NCI-H2171 treated with DMSO at 0.1 percent for 48 hours (cell line): ENCODE measurements at places on chromosomes 5 and 9.

DNA sequence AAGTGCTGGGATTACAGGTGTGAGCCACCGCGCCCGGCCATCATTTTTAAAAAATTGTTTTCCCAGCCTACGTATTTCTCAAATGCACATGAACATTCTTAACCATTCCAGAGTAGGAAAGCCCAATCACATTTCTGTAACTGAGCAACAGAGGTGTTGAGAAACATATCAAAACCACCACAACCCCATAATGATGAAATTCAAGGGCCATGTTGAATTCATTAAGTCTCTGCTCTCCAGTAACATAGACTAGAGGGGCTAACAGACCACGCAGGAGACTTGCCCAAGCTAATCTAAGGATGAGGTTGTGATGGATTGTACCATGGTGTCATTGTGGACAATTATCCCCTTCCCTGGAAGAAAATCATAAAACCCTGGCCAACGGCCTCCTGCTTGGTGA, 52.9 kb downstream of the MYO10 start:
- DNase-seq = no peak

- no peak for DNase-seq
Measured at GRCh38 chr9:17556935-17557334, 21.9 kb upstream of the SH3GL2 start.

DNA sequence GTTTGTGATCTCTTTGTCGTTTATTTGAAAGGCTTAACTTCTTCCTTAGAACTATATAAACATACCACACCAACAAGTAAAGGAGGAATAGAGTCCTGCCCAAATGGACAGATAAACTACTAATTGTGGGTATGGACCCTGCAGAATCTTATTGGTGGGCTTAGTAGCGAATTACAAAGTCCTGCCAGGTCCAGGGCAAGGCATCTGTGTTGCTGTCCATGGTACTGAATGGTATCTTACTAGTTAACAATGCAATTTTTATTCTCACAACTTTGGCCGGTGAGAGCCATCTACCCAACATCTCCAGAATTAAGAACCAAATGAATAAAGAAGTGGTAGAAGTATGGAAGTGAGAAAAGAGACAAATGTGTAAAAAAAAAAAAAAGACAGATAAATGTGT, 1782.4 kb upstream of the WWC1 start:
- DNase-seq = no peak

- no peak for DNase-seq
Measured at GRCh38 chr5:147539053-147539452, 29.2 kb upstream of the DPYSL3 start.

DNA sequence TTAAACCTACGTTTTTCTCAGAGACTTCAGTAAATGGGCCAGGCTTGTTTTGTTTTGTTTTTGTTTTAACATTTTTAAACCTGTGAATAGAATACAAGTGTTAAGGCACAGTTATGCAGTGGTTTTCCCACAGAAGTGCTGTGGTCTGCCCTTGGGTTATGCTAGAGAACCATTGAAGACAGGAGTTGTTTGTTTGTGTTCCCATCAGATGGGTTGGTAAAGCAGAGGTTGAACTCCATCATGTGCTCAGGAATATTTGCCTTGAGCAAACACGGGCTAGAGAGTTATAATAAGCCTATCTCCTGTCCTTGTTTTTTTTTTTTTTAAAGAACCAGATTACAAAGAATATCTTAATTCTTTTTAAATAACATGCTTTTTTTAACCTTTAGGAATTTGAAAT, 28.5 kb downstream of the RHOBTB3 start:
- no peak for DNase-seq

DNA sequence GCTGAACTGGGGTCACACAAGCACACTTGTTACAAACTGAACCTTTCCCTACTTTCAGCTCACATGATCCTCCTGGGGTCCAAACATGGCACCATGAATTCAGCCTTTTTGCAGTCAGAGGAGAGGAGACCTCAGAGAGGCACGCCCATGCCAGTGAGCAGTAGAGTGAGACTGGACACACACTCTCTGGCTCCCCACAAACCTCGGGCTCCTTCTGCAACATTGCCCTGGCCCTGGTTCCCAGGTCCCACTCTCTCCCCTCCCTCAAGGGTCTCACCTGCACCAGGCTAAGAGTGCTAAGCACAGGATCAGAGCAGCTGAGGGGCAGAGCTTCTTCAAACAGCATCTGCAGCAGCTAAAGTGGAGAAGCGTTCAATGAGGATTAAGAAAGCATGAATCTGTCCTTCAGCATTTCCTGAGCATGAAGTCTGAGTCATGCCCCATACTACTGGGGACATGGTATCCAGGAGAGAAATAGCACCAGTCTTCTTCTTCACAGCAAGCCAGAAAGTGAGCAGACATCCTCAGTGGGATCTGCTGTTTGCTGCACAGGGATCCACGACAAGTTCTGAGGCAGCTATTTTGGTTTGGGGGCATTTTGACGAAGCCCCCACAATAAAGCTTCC, 27.2 kb downstream of the SLC35A4 start:
- no peak for DNase-seq

DNA sequence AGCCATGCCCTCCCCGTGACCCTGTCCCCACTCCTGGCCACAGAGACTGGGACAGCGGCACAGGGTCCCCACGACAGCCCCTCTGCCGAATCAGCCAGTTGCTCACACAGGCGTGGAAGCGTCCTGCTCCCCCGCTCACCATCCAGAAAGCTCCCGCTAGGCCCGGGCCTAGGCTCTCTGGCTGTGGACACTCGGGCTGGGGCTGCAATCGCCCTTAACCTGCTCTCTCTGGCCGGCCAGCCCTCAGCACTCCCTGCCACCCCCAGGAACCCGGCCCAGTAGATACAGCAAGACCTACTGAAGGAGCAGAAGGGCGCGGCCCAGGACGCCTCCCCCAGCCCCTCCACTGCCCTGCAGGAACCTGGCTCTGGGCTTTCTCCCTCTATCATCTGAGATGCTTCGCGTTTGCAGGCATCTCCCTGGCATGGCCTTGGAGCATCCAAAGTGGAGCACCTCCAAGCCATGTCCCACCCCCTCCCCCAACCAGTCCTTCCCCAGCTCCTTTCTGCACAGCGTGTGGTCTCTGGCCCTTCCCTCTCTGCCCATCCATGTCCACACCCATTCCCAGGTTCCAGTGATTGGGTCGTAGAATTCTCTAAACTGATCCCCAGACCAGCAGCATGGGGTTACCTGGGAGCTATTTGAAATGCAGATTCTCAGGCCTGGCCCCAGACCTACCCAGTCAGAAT, 113.7 kb upstream of the LMX1B start:
- no peak for DNase-seq

GRCh38 chr9:92328225-92328624, 2.5 kb downstream of the CENPP start:
- peak; percentile 57 for DNase-seq

GRCh38 chr9:31700252-31701045, 684.0 kb upstream of the ACO1 start:
- DNase-seq = no peak

DNA sequence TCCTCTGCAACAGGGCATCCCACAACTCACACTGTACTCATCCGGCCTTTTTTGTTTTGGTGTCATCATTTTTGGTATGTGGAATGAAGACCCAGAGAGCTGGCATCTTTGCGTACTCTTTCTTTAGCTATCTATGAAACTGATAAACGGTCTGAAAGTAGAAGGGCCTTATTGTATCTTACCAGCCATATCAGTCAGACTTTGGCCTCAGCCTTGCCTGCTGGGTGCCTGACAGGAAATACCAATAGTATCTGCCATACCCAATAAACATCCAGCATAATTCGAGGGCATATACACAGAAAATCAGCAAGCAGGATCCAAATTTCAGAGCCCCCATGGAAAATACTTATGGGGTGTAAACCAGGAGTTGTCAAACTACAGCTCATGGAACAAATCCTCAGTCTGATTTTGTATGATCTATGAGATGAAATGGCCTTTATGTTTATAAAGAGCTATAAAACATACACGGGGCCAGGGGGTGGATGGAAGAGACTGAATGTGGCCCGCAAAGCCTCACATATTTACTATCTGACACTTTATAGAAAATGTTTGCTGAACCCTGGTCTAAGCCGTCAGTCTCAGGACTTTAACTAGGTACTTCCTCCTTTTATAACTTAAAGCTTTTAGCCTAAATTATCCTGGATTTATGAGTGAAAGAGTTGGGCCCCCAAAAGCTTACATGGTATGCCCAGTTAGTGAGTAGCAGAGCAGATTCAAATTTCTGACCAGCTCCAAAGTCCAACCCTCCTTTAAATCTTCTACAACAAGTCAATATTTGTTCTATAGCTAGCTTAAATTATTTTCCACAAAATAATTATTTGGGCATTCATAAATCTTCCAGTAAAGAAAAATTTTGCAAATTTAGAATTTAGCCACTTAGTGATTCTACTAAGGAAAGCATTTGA, 308.0 kb upstream of the PUM3 start:
- no peak for DNase-seq

DNA sequence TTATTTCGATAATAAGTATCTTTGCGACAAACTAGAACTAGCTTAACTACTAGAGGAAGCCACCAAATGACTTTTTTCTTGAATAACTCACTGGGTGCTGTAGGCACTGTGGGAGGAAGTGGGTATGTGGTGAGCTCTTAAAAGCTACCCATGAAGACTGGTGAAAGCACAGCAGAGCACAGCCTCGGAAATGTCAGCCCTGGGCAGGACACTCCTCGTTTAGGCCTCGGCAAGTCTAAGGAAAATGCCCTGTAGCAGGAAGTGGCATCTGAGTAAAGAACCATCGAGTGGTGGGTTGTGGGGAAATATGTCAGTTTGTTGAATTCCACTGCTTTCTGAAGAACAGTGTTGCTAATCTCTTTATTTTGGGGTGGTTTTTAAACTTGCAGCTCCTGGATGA, 44.0 kb upstream of the NCS1 start:
- DNase-seq = no peak

DNA sequence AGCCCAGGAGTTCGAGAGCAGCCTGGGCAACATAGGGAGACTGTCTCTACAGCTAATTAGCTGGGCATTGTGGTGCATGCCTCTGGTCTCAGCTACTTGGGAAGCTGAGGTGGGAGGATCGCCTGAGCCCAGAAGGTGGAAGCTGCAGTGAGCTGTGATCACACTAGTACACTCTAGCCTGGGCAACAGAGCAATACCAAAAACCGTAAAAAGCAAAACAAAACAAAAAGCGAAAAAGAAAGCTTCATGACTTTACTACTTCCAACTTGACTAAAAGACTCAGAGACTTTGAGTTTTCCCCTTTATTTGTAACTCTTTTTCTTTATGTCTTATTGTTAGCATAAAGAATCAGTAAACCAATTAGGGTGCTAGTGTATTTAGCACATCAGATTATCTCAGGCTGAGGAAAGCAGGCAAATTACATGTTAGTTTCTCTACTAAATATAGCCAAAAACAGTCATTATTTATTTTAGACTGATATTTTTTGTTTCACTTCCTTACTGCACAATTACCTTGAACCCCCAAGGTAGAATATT, 5.4 kb downstream of the RAD17 start:
- no peak for DNase-seq

DNA sequence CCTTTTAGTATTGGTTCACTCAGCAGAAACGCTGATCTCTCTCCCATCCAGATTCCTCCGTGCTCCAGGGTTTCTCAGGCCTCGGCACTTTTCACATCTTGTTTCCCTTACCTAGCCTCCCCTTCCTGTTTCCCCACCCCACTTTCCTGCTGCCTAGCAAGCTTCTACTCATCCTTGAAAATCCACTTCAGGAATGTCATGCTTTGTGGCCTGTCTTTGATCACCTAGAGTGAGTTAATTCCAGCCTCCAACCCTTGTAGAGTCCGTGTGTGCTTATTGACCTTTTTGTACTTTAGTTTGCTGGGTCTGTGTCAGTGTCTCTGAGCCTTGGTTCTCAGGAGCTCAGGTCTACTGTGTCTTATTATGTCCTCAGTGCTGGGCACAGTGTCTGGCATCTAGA, 116.6 kb downstream of the AOPEP start:
- DNase-seq = no peak

DNA sequence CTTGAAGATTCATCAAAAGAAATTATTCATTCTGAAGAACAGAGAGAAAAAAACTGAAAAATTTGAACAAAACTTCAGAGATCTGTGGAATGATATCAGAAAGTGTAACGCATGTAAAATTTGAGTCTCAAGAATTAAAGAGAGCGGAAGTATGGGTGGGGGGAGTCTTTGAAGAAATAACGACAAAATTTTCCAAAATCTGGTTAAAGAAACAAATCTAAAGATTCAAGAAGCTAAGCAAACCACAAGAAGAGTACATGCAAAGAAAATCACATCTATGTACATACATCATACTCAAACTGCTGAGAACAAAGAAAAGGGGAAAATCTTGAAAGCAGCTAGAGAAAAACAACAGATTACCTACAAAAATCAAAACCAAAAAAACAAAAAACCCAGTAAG, 149.4 kb upstream of the TBCA start:
- no peak for DNase-seq

- DNase-seq = no peak
Measured at GRCh38 chr9:136881691-136882108, 4.6 kb upstream of the TRAF2 start.

GRCh38 chr5:57662991-57663390, 180.4 kb upstream of the ACTBL2 start:
- no peak for DNase-seq

DNA sequence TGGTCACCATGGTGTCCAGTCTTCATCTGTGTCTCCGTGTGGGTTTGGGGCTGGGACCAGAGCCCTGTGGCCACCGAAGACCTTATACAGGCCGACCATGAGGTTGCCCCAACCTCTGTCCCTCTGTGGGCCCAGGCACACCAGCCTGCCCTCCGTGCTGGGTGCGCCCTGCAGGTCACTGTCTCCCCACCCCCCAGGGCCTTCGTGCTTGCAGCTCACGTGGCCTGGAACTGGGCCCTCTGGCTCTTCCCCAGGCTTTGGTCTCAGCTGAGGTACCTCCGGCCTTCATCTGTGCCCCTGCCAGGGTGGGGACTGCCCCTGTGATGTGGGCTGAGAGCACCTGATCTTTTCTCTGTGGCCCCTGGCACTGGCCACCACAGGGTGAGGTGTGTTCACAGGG, 92.1 kb downstream of the RXRA start:
- no peak for DNase-seq

- no peak for DNase-seq
Measured at GRCh38 chr5:113246361-113246870, 188.4 kb downstream of the TSSK1B start.

GRCh38 chr5:104170926-104171325, 608.3 kb upstream of the NUDT12 start:
- no peak for DNase-seq

GRCh38 chr9:29555502-29555901, 1982.2 kb upstream of the C9orf72 start:
- no peak for DNase-seq

GRCh38 chr9:76415154-76415553, 20.9 kb upstream of the RFK start:
- no peak for DNase-seq

- DNase-seq = no peak
Measured at GRCh38 chr5:31811210-31811609, 172.3 kb downstream of the PDZD2 start.

GRCh38 chr5:176817369-176817840, 7.0 kb downstream of the UNC5A start:
- DNase-seq = peak; percentile 60

DNA sequence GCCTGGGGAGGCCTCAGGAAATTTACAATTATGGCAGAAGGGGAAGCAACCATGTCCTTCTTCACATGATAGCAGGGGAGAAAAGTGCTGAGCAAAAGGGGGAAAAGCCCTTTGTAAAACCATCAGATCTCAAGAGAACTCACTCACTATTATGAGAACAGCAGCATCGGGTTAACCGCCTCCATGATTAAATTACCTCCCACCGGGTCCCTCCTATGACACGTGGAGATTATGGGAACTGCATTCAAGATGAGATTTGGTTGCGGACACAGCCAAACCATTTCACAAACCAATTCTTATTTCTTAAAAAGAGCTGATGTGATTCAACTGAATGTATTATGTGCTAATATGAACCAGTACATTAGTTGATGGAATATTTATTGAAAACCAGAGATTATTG, 63.9 kb downstream of the PARP8 start:
- no peak for DNase-seq
